ENCODE measurements at places on chromosomes 2 and 18.
A peak's percentile ranks its signal among the peaks of the same experiment; 100 is the strongest.

- no peak for DNase-seq
These were observed 71.6 kb downstream of the C2orf74 start for GRCh38 chr2:61233581-61233980.

DNA sequence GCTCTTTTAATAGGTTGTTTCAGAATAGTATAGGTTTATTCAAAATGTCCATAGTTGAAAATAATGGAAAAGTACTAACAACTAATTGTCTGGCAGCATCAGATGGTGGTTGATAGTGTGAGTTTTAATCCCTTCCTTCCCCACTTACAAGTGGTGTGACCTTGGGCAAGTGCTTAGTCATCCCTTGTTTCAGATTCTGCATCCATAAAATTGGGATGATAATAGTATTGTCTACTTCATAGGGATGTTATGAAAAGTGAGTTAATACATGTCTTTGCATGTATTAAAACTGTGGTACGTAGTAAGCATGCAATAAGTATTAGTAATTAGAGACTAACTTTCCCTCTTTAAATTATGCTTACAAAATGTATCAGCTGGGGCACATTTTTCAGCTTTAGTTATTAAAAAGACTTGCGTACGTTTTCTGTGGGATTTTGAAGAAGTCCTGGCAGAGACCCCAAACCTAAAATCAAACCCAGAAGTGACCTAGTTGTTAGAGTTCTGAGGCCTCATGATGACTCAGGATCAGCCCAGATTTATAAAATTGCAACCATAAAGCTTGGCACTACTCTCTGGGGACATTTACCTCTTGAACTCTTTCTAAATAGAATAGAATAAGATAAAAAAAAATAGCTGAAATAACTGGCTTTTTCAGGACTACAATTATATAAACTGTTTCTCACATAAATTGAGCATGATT lies 8.6 kb downstream of the ITGA4 start:
- no peak for DNase-seq

- no peak for DNase-seq
These were observed 225.3 kb downstream of the CNTNAP5 start for GRCh38 chr2:124250433-124250832.

DNA sequence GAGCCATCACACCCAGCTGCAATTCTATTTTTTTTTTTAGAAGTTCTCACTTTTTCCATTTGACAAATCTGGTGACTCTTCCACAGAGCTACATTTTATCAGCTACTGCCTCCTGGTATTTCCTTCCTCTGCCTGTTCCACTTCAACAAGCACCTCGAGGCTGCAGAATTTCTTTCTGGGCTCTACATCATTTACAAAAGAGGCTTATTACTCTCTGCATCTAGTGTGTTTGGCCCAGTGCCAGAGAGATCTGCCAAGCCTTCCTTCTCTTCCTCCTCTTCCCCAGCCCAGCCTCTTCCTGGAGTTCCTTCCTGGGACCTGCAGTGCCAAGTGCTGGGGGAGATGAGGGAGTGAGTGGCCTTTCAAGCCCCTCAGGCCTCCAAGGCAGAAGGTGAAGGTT lies 119.6 kb upstream of the ITGA6 start:
- no peak for DNase-seq

- no peak for DNase-seq
These were observed 422.5 kb downstream of the METTL4 start for GRCh38 chr18:2148823-2149222.

- peak; percentile 9 for DNase-seq
These were observed at the start of gene ST8SIA3 for GRCh38 chr18:57352271-57352701. Gene ST8SIA3, plus strand, starts transcription at chr18:57352557. Its CDS starts 290 bp downstream, at chr18:57352847.

GRCh38 chr2:26756337-26756736 lies 7.7 kb upstream of the SLC35F6 start:
- no peak for DNase-seq

- no peak for DNase-seq
These were observed 260.5 kb upstream of the MYT1L start for GRCh38 chr2:2591542-2591940.

DNA sequence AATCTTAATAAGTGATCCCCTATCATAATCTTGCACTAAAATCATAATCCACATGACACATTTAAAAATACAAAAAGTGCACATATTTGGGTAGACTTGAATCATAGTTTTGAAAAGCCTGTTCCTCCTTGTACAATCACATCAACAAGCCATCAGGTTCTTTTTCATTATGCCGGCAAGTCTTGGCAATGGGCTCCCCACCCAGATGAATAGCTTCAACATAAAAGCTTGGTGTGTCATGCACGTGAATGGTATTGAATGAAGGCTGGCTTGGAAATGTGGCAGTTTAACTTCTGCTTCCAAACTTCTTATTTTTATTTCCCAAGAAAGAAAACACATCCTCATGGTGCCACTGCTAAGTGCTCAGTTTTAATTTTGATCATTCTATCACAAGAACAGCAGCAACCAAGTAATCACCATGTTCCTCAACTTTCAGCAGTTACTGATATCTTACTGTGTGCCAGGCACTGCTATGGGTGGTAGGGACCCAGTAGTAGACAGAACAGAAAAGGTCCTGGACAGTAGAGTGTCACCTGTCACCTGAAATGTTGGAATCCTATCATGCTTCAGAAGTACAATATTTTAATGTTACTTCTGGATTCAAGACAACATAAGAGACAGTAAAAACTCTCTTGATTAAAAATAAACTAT lies 89.9 kb downstream of the AP1S3 start:
- no peak for DNase-seq

- no peak for DNase-seq
These were observed 32.9 kb downstream of the HDLBP start for GRCh38 chr2:241282555-241282954.

- DNase-seq = no peak
These were observed 213.4 kb downstream of the LTBP1 start for GRCh38 chr2:33160191-33160590.

DNA sequence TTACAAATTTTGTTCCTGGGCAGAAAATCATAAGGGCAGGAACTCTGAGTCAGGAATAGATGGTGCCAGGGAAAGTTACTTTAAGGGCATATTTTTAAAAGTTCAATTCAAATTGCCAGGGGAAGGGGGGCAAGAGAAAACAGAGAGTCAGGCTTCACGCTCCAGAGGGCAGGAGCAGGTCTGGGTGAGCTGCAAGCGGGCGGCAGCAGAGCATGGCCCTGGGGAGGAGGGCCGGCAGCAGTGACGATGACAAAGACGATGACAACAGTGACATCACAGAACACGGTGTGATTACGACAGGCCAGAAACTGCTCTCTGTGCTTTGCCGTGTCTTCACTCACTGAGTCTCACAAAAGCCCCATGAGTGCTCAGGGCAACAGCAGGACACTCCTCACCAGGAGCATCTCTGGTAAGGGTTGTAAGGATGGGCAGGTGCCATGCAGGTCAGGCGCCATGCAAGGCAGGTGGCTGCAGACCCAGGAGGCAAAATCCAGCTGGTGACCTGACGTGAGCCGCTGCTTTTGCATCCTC lies 23.3 kb downstream of the CHST10 start:
- no peak for DNase-seq

- no peak for DNase-seq
These were observed 15.0 kb upstream of the GPC1 start for GRCh38 chr2:240420206-240421104.

GRCh38 chr2:171169333-171169732 lies 8.6 kb upstream of the TLK1 start:
- no peak for DNase-seq

DNA sequence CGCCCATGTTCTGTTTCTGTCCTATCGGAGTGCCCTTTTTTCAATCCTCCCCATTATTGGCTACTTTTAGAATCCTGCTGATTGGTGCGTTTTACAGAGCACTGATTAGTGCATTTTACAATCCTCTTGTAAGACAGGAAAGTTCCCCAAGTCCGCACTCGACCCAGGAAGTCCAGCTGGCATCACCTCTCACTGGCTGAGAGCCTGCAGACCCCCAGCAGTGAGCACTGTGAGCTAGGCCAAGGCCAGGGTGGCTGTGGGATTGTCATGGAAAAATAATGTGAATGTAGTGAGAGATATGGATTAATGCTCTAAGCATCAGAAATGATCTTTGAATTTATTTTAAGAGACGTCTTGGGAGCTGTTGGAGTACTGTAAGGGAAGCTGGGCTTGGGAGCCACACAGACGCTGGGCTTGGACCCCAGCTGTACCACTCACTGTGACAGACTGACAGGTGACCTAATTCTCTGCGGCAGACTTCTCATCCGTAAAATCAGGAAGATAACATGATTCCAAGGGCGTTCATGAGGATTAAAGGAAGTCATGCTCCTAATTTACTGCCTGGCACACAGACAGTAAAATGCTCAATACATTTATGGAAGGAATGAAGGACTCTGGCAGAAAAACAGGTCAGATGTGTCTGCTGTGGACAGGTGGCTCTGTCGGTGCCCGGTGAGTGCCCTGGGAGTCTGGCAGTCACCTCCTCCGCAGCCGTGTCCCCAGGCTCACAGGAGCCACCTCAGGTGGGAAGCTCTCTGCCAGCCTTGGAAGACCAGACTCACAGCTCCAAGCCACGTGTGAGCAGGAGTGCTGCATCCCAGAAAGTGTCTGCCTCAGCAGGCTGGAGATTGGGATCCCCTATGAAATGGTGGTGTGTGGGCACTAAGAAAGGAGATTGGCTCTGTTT lies 105.5 kb downstream of the FAM168B start:
- no peak for DNase-seq

DNA sequence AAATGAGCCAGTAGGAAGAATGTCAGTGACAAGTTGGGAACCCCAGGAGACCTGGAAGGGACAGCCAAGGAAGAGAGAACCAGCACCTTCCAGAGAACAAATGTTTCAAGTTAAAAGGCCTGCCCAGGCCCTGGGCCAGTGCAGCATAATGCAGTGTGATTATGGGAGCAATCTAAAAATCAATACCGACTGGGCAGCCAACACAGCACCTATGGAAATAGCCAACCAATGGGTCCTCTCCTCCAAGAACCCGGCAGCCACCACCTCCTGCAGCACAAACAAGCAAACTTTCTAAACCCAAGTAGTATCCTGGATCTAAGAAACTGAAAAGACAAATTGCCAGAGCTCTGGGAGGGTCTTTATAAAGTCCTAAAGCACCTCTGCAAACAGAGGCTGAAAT lies 71.7 kb downstream of the CLHC1 start:
- no peak for DNase-seq

GRCh38 chr2:147846412-147847081 lies 1.7 kb downstream of the ACVR2A start:
- no peak for DNase-seq

GRCh38 chr2:113202305-113203216 lies 28.8 kb downstream of the PSD4 start:
- DNase-seq = no peak

GRCh38 chr2:55618275-55619055 lies 1.0 kb upstream of the PPP4R3B start:
- DNase-seq = peak; percentile 39

- DNase-seq = no peak
These were observed 41.6 kb downstream of the DHRS9 start for GRCh38 chr2:169110916-169111315.

DNA sequence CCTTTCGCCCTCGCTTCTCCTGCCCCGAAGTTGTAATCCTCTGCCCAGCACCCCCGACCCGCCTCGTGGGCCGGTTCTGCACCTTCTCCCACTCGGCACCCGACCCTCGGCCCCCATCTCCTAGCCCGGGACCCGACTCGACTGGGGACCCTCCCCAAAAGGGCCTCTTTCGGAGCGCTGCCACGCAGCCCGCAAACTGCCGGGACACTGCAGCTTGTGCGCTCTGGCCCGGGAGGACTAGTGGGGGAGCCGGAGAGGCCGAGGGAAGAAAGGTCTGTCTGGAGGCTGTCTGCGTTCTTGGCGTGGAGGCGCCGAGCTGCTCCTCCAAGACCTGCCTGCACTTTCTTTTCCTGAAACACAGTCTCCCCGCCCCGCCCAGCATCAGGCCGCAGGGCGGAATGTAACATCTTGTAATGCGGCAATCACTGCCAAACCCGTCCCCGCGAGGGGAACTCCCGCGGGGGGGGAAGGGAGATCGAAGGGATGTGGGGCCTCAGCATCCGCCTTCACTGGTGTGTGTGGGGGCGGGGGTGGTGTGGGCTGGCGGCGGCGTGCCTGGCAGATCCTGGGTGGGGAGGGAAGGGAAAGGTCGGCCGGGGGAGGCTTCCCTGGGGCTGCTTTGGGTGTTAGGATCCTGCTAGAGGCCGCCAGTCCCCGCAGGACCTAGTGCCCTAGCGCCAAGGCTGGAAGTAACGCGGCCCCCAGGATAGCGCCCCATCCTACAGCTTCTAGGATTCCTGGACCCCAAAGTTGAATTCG lies 7.4 kb downstream of the DLX2 start:
- DNase-seq = peak; percentile 40

GRCh38 chr2:392181-392925 lies 104.5 kb upstream of the ALKAL2 start:
- no peak for DNase-seq

DNA sequence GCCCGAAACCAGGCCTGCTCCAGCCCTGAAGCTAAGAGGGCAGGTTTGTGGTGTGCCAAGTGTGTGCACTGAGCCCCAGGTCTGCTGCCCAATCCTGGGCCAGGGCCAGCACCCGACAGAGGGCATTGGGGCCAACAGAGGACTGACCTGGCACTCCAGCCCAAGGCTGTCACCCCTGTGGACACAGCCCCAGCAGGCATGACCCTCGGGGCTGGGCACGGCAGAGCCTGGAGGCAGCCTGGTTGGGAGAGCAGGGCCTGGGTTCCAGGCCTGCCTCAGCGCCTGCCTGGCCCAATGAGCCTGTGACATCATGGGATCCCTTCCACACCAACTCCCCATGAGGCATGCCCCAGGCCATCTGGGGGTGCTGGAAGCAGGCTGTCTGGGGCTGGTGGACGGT lies 10.8 kb upstream of the SNED1 start:
- no peak for DNase-seq
